Breast epithelium (tissue), 4 donors: ENCODE measurements at places on chromosomes 6 and 20.

- no peaks in the 10 kb centered on the region for H3K36me3 ChIP-seq
- no peak for DNase-seq
- H3K27me3 ChIP-seq, result no peaks in the 10 kb centered on the region
- no peak overlapping the region for H3K27ac ChIP-seq
These were observed 5.2 kb downstream of the ZNFX1 start for GRCh38 chr20:49272654-49273053.

DNA sequence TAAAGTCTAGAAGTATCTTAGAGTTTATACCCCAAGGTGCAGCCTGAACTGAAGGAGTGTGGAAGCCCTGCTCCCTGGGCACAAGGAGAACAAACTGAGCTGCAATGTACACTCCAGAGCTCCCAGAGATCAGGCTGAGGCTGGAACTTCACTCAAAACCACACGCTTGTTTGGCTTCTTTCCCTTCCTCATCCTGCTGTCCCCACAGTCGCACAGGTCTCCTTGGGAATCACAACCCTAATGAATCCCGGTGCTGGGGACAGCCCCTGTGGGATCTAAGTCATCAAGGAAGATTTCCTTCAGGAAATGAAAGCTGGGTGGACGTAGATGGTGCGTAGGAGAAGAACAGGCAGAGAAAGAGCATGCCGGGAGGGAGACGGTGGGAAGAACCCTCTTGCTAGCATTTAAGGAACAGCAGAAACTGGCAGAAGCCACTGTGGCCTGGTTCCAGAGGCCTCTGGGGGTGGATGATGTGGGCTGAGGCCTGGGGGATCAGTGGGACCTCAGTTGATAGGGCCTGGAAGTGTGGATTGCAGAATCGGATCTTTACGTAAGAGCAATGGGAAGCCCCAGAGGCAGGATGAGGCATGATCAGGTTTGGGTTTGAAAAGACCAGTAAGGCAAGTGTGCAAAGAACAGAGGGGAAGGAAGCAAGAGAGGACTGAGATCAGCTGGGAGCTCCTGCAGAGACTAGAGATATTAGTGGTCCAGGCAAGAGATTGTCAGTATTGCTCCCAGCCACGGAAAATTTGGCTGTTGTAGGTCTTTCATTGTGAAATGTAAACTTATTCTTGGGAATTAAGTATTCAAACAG is 21.4 kb downstream of the CYP24A1 start:
- no peaks in the 10 kb centered on the region for H3K27me3 ChIP-seq
- H3K4me3 ChIP-seq, result peak overlapping the region; percentile 53
- H3K4me1 ChIP-seq, result no peaks in the 10 kb centered on the region
- H3K27ac ChIP-seq, result peak overlapping the region; percentile 60
- DNase-seq, result no peak
- no peaks in the 10 kb centered on the region for H3K36me3 ChIP-seq

GRCh38 chr6:109095835-109096084 is 453 bp downstream of the CEP57L1 start:
- no peaks in the 10 kb centered on the region for H3K27me3 ChIP-seq
- peak overlapping the region; percentile 97 for H3K27ac ChIP-seq
- no peaks in the 10 kb centered on the region for H3K4me1 ChIP-seq
- H3K4me3 ChIP-seq, result peak overlapping the region; percentile 73
- no peaks in the 10 kb centered on the region for H3K36me3 ChIP-seq
- no peak for DNase-seq

DNA sequence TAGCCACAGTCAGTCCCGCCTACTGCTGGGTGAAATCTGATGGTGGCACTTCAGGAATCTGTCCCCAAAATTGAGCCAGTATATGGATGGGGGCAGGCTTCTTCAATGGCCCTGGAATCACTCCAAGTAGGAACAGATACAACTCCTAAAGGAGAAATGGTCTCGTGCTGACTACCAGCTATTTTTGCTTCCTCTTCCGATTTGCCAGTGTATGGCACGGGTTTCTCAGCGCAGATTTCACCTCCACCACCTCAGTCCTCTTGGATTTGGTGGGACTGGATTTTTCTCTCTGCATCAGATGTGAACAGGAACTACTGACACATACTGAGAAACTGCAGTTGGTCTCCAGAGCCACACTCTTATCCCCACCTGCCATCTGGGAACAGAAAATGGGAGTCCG is 27.2 kb downstream of the PNPLA1 start:
- DNase-seq, result no peak
- no peaks in the 10 kb centered on the region for H3K27me3 ChIP-seq
- H3K4me3 ChIP-seq, result no peak overlapping the region
- no peaks in the 10 kb centered on the region for H3K36me3 ChIP-seq

DNA sequence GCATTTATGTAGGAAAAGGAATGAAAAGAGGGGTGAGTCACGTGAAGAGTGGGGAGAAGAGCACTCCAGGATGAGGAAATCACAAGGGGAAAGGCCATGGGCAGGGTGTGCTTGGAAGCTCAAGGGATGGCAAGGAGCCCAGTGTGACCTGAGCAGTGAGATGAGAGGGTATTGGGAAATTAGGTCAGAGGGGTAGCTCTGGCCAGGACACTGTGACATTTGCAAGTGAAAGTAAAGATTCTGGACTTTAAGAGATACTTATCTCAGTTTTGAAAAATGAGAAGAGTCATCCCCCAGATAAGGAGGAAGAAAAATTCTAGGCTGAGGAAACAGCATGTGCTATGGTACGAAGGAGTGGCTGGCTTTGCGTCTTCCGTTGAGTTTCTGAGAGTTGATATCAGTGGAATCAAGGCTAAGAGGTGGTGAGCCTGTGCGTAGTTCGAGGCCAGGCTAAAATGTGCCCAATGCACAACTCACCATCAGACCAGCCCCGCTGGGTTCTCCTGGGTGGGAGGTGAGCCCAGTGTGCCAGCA is 79.9 kb downstream of the GCLC start:
- peak overlapping the region; percentile 93 for H3K27ac ChIP-seq
- peaks cover 9% of the 10 kb centered on the region for H3K4me1 ChIP-seq
- no peaks in the 10 kb centered on the region for H3K36me3 ChIP-seq
- DNase-seq, result peak; percentile 57
- peak overlapping the region; percentile 6 for H3K4me3 ChIP-seq

DNA sequence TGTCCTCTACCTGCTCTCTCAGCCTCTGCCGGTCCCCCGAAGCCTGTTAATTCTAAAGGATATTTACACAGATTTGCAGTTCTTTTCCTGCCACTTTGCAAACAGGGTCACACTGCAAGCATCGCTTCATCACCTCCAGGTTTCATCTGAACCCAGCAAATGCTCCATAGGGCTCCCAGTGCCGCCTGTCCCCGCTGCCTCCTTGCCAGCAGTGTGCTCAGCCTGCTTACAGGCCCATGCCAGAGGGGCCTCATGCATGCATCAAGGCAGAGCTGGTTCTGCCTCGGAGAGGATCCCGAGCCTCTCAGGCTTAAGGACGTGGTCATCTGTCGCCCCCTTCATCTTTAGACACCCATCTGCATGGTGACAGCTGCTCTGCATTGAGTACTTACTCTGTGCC is 10.5 kb downstream of the SIRPA start:
- H3K4me3 ChIP-seq, result no peak overlapping the region
- H3K36me3 ChIP-seq, result no peaks in the 10 kb centered on the region
- no peak overlapping the region for H3K27ac ChIP-seq
- no peaks in the 10 kb centered on the region for H3K4me1 ChIP-seq

DNA sequence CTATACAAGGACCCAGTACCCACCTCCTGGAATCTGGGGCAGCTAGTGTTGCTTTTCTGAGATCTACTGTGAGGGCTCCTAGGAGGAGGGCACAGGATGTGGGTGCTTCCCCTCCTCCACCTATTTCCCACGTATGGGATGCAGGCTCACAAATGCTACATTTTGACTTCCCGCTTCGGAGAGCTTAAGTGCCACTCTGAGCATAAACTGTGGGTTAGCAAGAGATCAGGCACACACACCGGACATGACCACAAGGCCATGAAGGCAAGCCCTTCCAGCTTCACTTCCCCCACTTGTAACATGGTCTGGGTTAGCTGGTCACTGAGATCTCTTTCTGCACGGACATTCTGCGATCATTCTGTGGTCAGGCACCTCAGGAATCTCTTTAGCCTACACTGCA is 15.7 kb upstream of the TGM3 start:
- H3K4me1 ChIP-seq, result no peaks in the 10 kb centered on the region
- H3K4me3 ChIP-seq, result no peak overlapping the region
- DNase-seq, result no peak
- H3K27ac ChIP-seq, result no peak overlapping the region
- no peaks in the 10 kb centered on the region for H3K27me3 ChIP-seq
- no peaks in the 10 kb centered on the region for H3K36me3 ChIP-seq

- no peak for DNase-seq
- no peaks in the 10 kb centered on the region for H3K4me1 ChIP-seq
- H3K27me3 ChIP-seq, result no peaks in the 10 kb centered on the region
- H3K36me3 ChIP-seq, result no peaks in the 10 kb centered on the region
These were observed 15.2 kb upstream of the AMD1 start for GRCh38 chr6:110859335-110859792.

- no peaks in the 10 kb centered on the region for H3K36me3 ChIP-seq
- H3K4me3 ChIP-seq, result no peak overlapping the region
- no peaks in the 10 kb centered on the region for H3K4me1 ChIP-seq
- no peak overlapping the region for H3K27ac ChIP-seq
- H3K27me3 ChIP-seq, result no peaks in the 10 kb centered on the region
These were observed 164.1 kb downstream of the FRK start for GRCh38 chr6:115896538-115897129.

DNA sequence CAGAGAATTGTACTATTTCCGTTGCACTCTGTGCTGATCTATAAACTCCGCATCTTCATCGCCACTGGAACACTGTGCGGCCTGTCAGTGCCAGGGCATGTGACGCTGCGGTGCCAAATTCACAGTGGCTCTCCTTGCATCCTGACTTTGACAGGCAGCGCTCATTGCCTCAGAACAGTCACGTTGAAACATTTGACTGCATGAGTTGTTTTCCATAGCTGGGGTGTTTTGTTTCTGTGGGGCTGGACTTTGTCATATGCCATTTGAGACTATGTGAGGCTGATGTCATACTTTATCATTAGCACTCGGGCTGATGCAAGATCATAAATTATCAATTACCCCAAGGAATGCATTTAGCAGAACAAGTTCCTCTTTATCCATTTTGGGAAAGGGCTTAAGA is 32.7 kb downstream of the CFAP61 start:
- H3K4me3 ChIP-seq, result no peak overlapping the region
- H3K4me1 ChIP-seq, result no peaks in the 10 kb centered on the region
- no peaks in the 10 kb centered on the region for H3K27me3 ChIP-seq
- DNase-seq, result no peak
- peak overlapping the region; percentile 33 for H3K27ac ChIP-seq
- no peaks in the 10 kb centered on the region for H3K36me3 ChIP-seq

DNA sequence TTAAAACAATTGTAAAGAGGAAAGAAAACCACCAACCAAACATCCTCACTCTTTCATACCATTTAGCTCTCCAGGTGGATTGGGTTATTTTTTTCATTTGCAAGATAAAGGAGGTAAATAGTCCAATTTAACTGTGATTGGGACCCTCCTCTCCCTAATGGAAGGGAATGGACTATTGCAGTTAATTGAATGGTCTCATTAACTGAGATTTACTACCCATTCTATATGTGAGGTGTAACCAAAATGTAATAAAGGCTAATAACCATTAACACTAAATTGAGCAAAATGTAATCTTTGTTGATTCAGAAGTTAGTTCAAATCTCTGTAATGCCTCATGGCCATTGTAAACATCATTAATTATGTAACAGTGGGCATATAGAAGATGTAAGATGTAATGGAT is 105.0 kb downstream of the KLHL32 start:
- H3K27ac ChIP-seq, result no peak overlapping the region
- H3K4me1 ChIP-seq, result no peaks in the 10 kb centered on the region
- no peak overlapping the region for H3K4me3 ChIP-seq

GRCh38 chr6:37048851-37049757 is 43.6 kb downstream of the FGD2 start:
- no peak overlapping the region for H3K4me3 ChIP-seq
- H3K36me3 ChIP-seq, result no peaks in the 10 kb centered on the region
- no peaks in the 10 kb centered on the region for H3K27me3 ChIP-seq
- peaks cover 3% of the 10 kb centered on the region for H3K4me1 ChIP-seq

GRCh38 chr6:162026843-162027242 is 700.7 kb downstream of the PRKN start:
- H3K4me3 ChIP-seq, result no peak overlapping the region
- DNase-seq, result no peak
- H3K27me3 ChIP-seq, result no peaks in the 10 kb centered on the region
- H3K4me1 ChIP-seq, result no peaks in the 10 kb centered on the region
- H3K27ac ChIP-seq, result no peak overlapping the region
- H3K36me3 ChIP-seq, result no peaks in the 10 kb centered on the region

DNA sequence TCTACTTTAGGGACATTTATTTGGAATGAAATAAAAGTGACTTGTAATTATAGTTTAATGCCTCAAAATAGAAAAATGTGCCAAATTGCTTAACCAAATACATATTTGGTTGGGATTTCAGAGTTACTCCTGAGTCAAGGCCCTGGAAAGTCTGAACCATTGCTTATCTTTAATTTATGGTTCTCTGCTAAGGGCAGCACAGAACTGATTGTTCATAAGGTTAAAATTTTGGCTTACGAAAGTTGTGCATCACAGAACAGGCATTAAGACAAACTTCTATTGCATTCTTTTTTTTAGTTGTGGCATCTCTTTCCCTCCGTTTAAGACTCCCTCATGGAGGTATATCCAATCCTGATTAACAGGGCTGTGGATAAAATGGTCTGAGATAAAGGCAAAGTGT is 92.2 kb upstream of the TENT5A start:
- no peak overlapping the region for H3K27ac ChIP-seq
- H3K4me1 ChIP-seq, result no peaks in the 10 kb centered on the region
- DNase-seq, result no peak
- H3K36me3 ChIP-seq, result no peaks in the 10 kb centered on the region
- H3K27me3 ChIP-seq, result no peaks in the 10 kb centered on the region
- H3K4me3 ChIP-seq, result no peak overlapping the region

- H3K36me3 ChIP-seq, result no peaks in the 10 kb centered on the region
- DNase-seq, result no peak
- no peak overlapping the region for H3K27ac ChIP-seq
- peaks cover 4% of the 10 kb centered on the region for H3K4me1 ChIP-seq
- H3K4me3 ChIP-seq, result no peak overlapping the region
These were observed 13.2 kb downstream of the STX7 start for GRCh38 chr6:132499757-132500156.

DNA sequence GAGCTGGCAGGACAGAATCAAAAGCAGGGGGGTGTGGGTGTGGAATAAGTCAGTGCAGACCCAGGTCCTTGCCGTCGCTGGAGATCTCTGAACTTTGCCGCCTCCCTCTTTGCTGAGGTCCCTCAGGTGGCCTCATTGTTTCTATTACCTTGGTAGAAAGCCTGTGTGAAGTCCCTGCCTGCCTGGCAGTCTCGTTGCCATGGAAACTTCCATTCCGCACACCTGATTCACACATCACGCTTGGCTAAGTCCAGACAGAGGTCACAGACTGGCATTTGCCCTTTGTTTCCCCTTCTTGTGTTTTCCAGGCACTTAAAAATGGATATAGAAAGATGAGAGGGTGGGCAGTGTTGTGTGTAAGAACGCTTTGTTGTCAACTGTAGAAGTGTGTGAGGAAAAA is 260.6 kb downstream of the PRL start:
- no peaks in the 10 kb centered on the region for H3K4me1 ChIP-seq
- no peaks in the 10 kb centered on the region for H3K27me3 ChIP-seq
- no peak overlapping the region for H3K27ac ChIP-seq
- DNase-seq, result no peak

- H3K36me3 ChIP-seq, result no peaks in the 10 kb centered on the region
- no peaks in the 10 kb centered on the region for H3K4me1 ChIP-seq
- H3K4me3 ChIP-seq, result no peak overlapping the region
- DNase-seq, result no peak
- no peaks in the 10 kb centered on the region for H3K27me3 ChIP-seq
- no peak overlapping the region for H3K27ac ChIP-seq
These were observed 17.2 kb downstream of the LAMP5 start for GRCh38 chr20:9531581-9531980.

- no peaks in the 10 kb centered on the region for H3K4me1 ChIP-seq
- no peak overlapping the region for H3K27ac ChIP-seq
- no peak overlapping the region for H3K4me3 ChIP-seq
- DNase-seq, result no peak
- no peaks in the 10 kb centered on the region for H3K36me3 ChIP-seq
- H3K27me3 ChIP-seq, result no peaks in the 10 kb centered on the region
These were observed 711.9 kb upstream of the EPHA7 start for GRCh38 chr6:94131271-94131670.
